ENCODE measurements at places on chromosomes 2 and 18.

DNA sequence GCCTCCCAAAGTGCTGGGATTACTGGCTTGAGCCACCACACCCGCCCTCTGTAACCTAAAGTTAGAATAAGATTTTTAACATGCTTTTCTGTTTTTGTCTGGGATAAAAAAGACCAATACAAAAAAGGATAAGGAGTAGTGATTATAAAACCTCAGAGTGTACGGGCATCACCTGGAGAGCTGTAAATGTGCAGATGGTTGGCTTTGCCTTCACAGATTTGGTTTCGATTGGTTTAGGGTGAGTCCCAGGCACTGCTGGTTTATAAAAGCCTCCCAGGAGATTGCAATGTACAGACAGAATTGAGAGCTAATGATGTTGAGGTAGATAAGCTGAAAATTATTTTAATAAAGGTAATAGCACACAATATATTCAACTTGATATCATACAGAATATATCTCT is 289.7 kb upstream of the FSHR start:
- no peak for DNase-seq

DNA sequence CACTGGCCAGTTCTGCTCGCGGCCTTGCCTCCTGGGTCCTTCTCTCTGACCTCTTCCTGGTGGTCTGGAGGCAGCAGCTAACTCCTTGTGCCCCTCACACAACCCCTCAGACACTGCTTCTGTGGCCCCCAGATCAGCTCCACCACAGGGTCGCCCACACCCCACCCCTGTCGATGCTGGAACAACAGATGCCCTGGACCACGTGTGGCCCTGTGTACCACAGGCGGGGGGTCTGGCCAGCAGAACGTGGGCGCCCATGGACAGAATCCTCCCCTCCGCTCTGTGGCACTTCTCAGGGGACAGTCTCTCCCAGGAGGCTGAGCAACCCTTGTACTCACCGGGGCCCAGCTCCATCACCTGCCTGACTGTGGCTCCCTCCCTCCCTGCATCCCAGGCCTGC is 245.6 kb downstream of the NDUFA10 start:
- DNase-seq, result no peak

DNA sequence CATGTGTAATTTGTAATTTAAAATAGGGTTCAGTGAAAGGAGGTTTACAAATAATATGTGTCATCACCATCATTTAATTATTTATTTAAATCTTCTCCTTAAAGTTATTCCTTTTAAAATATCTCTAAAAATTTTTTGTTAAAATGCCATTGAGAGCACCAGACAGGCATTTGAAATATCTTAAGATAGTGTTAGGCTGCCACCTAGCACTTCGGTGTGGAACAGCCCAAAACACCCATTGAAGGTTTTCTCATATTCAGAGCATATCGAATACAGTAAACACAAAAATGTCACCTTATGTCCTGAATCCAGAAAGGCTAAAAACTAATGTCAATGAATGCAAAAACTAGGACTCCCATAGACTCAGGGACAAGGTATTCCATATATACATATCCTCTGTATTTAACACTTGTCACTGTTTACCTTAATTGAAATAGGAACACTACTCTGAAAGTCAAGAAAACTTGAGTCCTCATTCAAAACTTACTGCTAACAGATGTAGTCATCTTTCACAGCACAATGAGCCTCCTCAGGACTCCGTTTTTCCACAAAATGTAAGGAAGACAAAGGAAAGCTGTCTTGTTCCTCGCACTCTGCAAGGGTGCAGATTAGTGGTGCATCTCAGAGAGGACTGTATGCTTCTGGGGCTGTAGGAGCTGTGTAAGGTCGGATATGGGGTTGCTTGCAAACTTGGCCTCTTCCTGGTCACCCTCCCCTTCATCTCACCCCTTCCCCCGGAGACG is 329.5 kb downstream of the PAX3 start:
- DNase-seq, result peak; percentile 28

DNA sequence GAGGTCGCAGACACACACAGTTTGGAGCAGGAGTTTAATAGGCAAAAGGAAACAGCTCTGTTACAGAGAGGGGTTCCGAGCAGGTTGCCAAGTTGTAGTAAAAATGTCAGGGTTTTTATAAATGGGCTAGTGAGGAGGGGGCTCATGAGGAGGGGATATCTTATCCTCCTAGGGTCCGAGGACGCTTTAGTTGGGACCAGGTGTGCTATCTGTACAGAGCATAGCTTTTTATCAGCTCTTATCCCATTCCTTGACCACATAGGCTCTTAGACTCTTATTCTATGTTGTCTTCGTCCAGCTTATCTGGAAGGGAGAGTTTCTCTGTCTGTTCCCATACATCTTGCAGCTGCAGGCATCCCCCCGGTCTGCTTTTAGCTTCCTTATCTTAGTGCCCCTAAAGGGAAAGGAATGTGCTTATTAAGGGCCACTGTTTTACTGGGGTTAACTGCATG is 44.7 kb downstream of the PDK1 start:
- DNase-seq, result no peak

GRCh38 chr2:39266139-39266805 is 22.5 kb upstream of the CDKL4 start:
- no peak for DNase-seq

GRCh38 chr2:151111599-151112278 is 149.9 kb downstream of the RBM43 start:
- DNase-seq, result no peak
